HTR-8/SVneo (cell line): ENCODE measurements at places on chromosomes 6 and 20.

GRCh38 chr6:21325201-21325856 lies 268.2 kb upstream of the SOX4 start:
- no peak for DNase-seq

DNA sequence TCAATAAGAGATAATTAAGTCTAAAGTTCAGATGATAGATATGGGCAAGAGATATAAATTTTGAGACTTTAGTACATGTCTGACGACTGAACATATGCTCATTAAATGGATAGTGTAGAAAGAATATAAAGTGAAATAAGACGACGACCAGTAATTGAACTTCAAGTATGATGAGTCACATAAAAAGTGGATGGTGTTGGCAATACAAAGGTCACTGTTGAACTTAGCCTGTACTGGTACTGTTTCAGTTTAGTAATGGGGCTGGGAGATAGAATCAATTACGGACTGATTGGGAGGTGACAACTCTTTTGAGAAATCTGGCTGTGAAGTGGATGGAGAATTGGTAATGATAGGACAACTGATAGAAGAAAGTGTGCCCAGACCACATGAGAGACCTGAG lies 68.1 kb downstream of the IBTK start:
- no peak for DNase-seq

DNA sequence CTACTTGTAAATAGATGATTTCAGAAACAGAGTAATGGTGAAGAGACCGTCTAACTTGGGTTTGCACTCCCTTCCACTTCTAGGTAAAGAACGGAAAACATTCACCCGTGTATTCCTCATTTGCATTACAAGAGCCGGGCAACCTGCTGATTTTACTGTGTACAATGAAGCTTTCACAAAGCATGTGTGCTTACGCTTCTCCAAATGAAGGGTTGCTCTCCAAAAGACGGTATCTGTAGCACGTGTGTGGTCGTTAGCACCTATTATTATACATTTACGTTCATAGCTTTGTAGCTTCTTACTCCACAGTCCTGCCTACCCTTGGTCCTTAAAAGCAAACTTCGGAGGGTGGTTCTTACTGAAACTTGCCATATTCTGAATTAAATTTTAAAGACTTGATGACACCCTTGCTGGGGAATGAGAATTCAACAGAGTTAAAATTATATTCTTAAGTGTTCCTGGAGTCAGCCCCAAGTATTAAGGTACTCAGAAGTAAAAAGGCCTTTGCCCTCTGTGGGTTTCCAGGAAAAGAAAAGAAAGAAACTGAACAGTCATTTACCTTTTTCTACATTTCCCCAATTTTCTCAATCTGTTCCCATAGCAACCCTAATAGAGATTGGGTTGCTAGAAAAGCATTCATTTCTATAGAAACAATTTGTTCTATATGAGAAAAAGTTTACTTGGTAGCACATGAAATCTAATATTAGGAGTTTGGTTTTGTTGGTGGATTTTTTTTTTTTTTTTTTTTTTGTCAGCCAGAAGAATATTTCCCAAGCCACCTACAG lies 61.9 kb upstream of the KCNG1 start:
- no peak for DNase-seq

- DNase-seq: no peak
Observed at GRCh38 chr20:15627501-15627903, 945.7 kb downstream of the KIF16B start.

DNA sequence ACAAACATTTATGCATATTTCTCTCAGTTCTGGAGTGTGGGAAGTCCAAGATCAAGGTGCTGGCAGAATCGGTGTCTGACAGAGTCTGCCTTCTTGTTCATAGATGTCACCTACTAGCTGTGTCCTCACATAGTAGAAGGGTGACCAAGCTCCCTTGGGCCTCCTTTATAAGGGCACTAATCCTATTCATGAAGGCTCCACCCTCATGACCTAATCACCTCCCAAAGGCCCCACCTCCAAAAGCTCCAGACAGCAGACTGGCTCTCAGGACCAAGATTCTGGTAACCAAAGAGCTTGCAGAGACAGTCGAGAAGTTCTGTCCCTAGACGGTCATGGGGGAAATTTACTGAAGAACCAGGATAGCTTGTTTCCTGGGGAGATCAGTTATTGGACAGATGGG lies 139.1 kb downstream of the COL9A1 start:
- no peak for DNase-seq

DNA sequence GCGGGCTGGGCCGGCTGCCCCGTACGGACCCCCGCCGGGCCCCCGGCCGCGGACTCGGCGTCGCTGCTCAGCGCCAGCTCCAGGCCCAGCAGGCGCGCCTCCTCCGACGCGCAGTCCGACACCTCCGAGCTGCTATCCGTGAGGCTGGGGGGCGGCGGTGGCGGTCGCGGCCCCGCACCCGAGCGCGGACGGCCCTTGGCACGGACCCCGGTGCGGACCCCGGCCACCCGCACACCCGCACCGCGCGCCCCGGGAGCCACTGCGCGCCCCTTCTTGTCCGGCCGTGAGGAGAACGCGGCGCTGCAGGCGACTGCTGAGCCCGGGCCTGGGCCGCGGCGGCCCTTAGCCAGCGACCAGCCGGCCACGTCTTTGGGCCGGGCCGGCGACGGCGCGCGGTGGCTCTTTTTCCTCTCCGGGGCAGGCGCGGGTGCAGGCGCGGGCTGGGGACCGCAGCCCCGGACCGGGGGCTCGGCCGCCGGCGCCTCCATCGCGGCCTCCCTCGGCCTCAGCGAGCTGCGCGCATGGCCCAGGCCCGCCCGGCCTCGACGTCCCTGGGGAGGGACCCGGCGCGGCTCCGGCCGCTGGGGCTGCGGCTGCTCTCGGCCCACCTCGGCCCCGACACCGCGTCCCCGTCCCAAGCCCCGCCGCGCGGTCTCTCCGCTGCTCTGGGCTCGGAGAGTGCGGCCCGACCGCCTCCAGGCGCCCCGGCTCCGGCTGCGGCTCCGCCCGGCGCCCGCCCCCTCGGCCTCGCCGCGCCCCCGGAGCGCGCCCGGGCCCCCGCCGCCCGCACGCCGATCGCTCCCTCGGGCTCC lies 12.9 kb upstream of the TLDC2 start:
- no peak for DNase-seq

DNA sequence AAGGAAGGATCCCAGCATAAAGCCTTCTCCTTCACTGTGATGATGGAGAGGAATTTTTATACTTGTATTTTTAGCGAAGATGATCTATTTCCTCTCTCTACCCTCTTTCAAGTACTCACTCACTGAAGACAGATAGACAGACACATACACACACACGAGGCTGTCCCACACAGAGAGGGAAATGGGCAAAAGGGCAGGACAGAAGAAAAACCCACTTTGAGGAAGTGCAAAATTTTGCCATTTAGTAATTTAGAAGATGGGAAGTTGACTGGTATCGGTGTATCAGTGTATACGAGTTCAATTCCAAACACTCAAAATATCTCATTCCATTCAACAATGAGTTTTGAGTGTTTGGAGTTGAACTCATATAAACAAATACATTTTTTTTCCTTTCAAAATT lies 30.9 kb downstream of the HEBP2 start:
- DNase-seq: no peak

- no peak for DNase-seq
Observed at GRCh38 chr6:52055451-52055850, 32.0 kb downstream of the PKHD1 start.

DNA sequence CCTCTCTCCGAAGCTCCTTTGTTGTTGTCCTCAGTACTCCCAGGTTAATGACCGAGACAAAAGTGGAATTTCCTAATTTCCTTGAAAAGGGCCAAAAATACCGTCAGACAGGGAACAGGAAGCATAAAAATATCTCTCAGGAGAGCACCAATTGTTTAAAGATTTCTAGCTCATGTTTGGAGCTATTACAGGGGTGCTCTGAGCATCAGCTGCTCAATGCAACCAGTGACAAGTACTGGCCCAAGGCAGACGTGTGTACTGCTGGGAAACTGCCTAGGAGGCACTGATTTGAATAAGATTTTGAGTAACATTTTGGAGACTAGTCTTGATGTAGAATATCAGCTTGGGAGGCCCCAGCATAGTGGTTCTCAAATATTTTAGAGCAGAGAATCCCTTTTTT lies 17.3 kb downstream of the LAMA4 start:
- DNase-seq: no peak

- no peak for DNase-seq
Observed at GRCh38 chr20:18628330-18628920, 40.6 kb downstream of the DTD1 start.
